ENCODE measurements at places on chromosomes 1 and 21.
A peak's percentile ranks its signal among the peaks of the same experiment; 100 is the strongest.

DNA sequence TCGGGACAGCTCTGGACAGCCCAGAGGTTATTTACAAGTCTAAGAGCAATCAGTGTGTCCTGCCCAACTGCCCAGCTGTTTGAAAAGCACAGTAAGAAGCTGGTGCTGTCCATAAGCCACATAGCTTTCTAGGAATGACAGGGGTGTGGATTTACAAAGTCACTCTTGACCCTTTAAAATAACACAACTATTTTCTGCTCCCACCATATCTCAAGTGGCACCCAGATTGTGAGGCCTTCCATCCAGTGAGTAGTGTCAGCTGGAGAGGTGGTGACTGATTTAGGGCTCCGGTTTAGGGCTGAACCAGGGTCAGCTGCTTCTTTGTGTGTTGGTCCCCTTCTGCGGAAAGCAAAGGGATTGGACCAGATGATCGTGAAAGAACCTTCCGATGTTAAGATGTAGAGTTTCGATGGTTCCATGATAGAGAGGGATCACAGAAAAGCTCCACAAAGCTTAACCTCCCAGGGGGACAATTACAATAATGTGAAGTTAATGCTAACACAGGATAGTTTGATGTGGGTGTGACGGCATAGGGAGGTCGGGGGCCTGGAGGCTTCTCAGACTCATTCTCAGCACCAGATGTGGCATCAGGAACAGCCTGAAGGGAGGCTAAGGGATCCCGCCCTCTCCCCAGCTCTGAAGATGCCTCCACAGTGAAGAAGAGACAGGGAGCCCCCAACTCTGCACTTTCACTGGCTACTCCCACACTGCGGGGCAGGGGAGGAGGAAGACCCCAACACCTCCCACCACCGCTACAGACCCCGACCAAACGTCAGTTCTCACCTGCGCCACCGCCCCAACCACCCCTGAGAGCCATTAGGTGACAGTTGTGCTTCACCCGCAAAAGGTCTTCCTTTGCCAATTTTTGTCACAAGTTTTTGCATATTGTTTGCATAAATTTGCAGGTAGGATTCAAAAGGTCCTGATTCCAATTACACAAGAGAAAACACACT lies 40.6 kb downstream of the LRRC3 start:
- no peak for DNase-seq

- DNase-seq: peak; percentile 87
Measured at GRCh38 chr1:23559136-23559984, at the start of gene ID3. Gene ID3 (minus strand): TSS chr1:23559501. CDS start chr1:23559426, 75 bp downstream.

GRCh38 chr1:193960499-193960898 lies 774.1 kb upstream of the B3GALT2 start:
- no peak for DNase-seq

DNA sequence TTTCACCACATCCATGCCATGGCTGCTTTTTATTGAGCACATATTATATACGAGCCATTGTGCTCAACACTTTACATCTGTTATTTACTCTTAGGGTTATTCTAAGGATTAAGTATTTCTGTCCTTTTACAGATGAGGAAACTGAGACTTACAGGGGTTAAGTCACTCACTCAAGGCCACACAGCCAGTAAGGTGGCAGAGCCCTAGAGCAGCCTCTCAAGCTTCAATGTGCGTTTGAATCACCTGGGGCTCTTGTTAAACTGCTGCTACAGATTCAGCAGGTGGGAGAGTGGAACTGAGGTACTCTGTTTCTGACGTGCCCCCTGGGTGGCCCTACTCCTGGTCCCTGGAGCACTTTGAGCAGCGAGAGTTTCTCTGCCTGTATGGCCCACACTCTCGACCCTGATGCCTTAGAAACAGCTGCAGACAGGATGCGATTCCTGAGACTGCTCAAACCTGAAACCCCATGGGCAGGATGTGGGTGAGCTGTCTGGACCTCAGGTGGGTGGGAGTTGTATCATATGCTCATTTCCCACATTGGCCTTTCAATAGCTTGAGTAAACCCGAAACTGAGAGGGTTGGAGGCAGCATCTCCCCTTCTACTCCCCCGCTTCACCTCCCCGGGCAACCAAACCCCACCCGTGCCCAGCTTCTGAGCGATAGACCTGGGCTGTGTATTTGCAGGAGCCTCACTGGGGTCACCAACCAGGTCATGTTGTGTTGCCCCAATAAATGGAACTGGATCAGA lies 59.3 kb downstream of the MAN1C1 start:
- peak; percentile 73 for DNase-seq

DNA sequence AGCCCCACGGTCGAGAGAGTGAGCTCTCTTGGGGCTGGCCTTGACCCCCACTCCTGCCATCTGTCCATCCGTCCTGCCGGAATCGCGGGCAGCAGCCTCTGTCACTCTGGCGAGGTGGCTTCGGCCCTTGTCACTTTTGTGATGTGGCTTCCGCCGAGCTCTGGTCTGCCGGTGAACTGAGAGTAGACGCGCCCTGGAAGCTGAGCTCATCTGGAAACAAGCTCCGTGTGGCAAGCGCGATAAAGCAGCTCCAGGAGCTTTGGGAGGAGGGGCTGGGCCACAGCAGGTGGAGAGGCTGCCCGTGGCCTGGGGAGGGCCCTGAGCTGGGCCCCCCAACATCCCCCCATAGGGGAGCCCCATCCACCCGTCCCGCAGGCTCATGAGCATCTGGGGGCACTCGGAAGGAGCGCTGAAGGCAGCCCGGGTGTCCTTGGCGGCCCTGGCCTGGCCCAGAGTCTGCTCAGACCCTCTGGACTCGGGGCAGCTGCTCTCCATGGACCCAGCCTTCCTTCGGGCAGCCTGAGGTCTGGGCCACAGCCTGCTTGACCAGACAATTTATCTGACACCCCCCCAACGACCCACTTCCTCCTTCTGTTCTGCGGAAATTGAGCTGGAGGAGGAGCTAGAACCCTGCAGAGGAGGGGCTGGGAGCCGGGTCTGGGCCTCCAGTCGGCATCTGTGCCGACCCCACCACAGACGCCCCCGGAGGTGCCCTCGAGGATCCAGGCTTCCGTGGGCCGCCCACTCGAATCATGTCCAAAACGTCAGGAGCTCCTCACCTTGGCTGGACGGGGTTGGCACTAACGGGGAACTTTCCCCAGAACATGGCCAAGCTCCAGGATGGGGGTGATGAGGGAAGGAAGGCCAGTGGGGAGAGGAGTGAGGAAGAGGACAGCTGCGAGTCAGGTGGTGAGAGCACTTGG lies 59.1 kb downstream of the SLC19A1 start:
- peak; percentile 36 for DNase-seq

GRCh38 chr1:227736814-227737432 lies 1.7 kb downstream of the SNAP47 start:
- DNase-seq: no peak

GRCh38 chr1:195831789-195832188 lies 776.5 kb downstream of the KCNT2 start:
- DNase-seq: no peak

DNA sequence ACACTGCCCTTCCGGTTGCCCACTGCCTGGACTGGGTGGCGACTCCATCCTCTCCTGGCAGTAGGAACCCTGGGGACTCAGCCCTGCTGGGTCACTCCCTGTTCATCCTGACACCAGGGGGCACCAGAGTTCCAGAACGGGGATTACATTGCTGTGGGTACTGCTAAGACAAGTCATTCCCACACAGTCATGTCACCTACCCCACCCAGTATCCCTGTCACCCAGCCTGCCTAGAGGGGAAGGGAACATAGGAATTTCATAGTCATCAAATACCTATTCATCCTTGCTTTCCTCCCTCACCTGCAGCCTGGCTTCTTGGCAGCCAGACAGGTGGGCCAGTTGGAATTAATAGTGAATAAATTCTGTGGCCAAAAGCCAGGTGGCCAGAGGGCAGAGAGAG lies 9.8 kb upstream of the SFN start:
- DNase-seq: peak; percentile 81

- DNase-seq: no peak
Measured at GRCh38 chr1:187267827-187268226, 439.1 kb downstream of the PLA2G4A start.

DNA sequence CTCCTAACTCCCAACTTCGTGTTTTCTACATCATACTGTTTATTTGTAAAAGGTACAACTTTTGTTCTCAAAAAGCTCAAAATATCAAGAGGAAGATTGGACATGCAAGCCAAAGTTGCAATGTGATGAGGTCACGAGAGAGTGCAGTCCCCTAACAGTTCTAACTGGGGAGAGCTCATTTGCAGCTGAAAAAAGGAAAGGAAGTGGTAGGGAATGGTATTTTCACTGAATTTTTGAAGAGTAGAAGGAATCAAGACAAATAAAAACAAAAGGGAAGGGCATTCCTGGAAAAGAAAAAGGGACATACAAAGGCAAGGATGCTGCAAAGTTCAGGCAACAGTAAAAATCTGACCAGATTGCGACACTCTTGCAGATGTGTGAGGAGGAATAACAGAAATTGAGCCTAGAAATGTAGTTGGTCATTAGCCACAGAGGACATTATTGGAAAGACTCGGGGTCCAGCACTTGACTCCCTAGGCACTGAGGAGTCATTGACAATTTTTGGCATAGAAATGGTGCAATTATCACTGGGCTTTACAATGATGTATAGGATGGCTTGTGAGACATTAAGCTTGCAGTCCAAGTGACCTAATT lies 67.9 kb downstream of the TBX15 start:
- no peak for DNase-seq

DNA sequence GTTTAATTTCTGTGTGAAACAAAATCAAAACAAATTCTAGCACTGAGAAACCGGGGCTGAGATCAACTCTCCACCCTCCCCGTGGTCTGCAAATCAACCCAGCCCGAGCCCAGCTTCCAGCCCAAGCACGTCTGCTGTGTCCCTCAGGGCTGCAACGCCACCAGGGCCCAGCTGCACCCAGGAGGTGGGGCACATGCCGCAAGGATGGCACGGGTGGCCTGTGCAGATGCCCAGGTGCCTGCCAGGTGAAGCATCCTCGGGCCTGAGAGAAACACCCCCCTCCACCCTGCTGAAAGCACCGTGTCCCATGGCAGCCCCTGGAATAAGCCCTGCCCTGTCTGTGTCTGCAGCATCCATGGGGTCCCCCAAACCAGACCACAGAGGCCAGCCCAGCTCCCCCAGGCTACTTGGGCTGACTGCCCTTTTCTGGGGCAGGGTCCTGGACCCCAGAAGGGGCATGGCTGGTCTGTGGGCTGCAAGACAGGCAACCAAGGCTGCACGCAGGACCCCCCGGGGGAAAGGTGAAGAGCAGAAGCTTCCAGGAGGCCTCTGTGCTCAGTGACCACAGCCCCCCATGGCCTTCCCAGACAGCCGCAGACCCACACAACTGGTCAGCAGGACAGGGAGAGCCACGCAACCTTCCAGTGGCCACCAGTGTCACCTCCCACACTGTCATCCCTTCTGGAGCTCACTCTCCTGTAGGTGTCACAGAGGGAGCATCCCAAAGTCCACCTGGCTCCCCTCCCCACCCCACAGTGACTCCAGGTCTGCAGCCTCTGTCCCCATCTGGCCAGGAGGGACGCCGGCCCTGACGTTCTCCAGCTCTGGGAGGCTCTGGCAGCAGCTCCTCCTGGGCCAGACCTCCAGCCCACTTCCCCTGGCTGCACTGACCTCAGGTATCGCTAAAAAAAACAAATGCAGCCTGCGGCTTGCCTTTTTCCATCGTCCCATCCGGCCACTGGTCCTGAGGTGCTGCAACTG lies 7.7 kb downstream of the WNT9A start:
- DNase-seq: no peak

DNA sequence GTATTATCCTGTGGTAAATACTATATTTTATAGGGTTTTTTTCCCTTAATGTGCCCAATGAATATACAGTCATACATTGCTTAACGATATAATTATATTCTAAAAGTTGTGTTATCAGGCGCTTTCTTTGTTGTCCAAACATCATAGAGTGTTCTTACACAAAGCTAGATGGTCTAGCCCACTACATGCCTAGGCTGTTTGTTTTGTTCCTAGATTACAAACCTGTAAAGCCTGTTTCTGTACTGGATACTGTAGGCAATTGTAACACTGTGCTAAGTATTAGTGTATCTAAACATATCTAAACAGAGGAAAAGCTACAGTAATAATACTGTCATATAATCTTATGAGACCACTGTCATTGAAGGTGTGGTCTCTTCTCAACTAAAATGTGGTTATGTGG lies 242.6 kb upstream of the C1orf105 start:
- no peak for DNase-seq

DNA sequence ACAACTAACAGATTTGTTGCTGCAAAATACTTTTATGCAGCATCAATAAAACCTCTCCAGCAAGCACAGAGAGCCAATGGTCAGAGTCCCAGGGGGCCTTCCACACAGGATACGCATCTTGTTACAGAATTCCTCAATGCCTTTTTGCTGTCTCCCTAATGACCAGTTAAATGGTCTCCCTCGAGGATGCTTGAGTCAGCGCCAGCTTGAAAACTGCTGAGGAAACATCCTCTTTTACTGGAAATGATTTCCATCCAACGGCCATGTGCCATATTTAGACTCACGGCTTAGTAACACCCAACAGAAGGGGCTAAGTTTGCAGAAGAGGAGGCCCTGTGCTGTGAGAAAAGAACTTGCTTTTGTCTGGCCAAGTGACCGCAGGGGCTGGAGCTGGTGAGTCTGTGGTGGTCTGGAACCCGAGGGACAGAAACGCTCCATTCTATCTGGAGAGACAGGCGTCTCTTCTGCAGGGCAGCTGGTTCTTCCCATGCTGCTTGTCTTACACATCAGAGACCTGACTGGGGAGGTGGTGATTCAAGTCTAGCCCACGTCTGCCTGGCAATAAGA lies 496.4 kb downstream of the SETD4 start:
- no peak for DNase-seq

- DNase-seq: no peak
Measured at GRCh38 chr1:175649416-175649815, 94.0 kb downstream of the TNR start.

GRCh38 chr1:13764588-13765332 lies 64.8 kb downstream of the PRDM2 start:
- peak; percentile 33 for DNase-seq

GRCh38 chr1:96487971-96488370 lies 233.6 kb upstream of the PTBP2 start:
- no peak for DNase-seq

GRCh38 chr1:65434255-65434654 lies 13.8 kb downstream of the LEPR start:
- DNase-seq: no peak

DNA sequence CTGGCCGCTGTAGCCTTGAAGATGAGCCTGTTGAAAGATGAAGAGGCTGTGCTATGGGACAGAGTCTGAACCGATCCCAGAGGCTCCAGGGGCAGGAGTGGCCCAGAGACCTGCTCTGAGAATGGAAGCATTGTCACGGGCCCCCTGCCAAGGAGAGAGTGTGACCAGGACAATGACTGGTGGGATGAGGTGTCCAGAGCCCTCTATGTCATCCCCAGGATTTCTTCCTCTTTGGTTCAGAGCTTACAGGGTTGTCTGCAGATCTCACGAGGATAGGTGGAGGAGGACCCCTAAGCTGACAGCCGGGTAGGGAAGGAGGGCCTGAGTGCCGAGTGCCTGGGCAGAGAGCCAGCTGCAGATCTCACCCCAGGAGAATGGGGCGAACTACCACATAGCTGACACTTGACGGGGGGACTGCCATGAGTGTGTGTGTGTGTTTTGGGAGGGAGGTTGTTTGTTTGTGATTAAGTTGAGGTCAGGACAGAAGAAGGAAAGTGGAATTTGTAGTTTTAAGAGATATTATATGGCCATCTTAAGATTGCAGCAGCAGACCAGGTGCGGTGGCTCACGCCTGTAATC lies 25.4 kb downstream of the PIK3CD start:
- DNase-seq: no peak
